ENCODE measurements at places on chromosomes 1 and 21. TPM values are rescaled to one million over a fixed set of nuclear protein-coding genes. Genes with fewer than 3 reads are reported as not detected.

Gene KCNE2
- total RNA-seq = not detected

DNA sequence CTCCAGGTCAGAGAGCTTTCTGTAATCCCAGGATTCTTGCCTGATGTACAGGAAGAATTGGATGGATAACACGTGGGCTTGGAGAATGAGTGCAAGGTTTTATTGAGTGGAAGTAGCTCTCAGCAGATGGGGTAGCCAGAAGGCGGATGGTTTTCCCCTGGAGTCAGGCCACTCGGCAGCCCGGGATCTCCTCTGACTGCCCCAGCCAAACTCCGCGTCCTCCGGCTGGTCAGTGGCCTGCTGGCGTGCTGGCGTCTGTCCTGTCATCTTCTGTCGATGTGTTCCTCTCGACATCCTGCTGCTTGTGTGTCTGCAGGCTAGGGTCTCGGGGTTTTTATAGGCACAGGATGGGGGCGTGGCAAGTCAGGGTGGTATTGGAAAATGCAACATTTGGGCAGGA, 27.4 kb upstream of the GJA9 start:
- DNase-seq = no peak

GRCh38 chr1:121538943-121539575, 354.3 kb downstream of the SRGAP2C start:
- no peak for DNase-seq

DNA sequence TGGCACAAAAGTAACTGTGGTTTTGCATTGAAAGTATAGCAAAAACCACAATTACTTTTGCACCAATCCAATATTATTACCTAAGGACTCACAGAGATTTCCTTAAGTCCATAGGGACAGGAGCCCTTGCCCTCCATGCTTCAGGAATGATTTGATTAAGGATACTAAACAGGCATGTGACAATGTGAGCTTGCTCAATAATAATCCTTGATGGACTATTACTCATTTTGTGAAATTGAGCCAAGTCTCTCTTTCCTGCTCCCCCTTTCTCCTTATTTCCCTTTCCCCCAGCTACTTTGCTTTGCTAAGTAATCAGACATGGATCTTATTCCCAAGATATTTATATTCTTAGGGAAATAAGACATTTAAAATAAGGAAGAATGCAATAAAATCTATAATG, 21.6 kb upstream of the RGL1 start:
- DNase-seq = no peak

GRCh38 chr1:74530892-74531291, 18.5 kb upstream of the LRRC53 start:
- no peak for DNase-seq

Gene EDN2
- 0.21 TPM for total RNA-seq

Gene VWA5B1
- total RNA-seq = not detected

GRCh38 chr1:11280719-11281376, 7.8 kb downstream of the UBIAD1 start:
- DNase-seq = peak; percentile 20

Gene SLC9C2
- total RNA-seq = 0.51 TPM

Gene CADM3
- 4.0 TPM for total RNA-seq

- no peak for DNase-seq
Observed at GRCh38 chr21:29091033-29091432, 17.6 kb upstream of the CCT8 start.

- DNase-seq = peak; percentile 33
Observed at GRCh38 chr1:170010443-170010842, 64.1 kb downstream of the KIFAP3 start.

GRCh38 chr21:44753357-44753756, 42.0 kb upstream of the TSPEAR start:
- DNase-seq = no peak

GRCh38 chr1:41328780-41329640, 32.2 kb upstream of the FOXO6 start:
- no peak for DNase-seq

Gene SPATA17
- 0.36 TPM for total RNA-seq

DNA sequence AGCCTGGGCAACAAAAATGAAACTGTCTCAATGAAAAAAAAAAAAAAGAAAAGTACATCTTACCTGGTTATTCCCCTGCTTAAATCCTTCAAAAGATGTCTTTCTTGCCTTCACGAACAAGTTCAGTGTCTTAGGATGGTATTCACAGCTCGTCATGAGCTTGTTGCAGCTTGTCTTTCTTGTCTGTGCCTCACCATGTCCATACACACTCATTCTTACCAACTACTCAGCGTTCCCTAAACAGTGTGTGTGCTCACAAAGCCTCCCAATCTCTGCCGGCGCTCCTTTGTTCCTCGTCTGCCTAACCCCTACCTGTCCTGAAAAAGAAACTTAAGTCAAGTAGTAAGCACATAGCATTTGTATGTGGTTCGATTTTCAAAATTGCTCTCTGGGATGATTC, 31.1 kb downstream of the UBE4B start:
- peak; percentile 4 for DNase-seq

- DNase-seq = no peak
Observed at GRCh38 chr1:18211764-18212163, 104.2 kb downstream of the IGSF21 start.

GRCh38 chr1:63960326-63960725, 186.5 kb downstream of the ROR1 start:
- DNase-seq = no peak

Gene BARHL2
- total RNA-seq = not detected

- DNase-seq = peak; percentile 64
Observed at GRCh38 chr1:19676438-19676922, 11.8 kb downstream of the HTR6 start.

Measured in endothelial cell (in vitro differentiated cells).